ENCODE measurements at places on chromosomes 6 and 20.

DNA sequence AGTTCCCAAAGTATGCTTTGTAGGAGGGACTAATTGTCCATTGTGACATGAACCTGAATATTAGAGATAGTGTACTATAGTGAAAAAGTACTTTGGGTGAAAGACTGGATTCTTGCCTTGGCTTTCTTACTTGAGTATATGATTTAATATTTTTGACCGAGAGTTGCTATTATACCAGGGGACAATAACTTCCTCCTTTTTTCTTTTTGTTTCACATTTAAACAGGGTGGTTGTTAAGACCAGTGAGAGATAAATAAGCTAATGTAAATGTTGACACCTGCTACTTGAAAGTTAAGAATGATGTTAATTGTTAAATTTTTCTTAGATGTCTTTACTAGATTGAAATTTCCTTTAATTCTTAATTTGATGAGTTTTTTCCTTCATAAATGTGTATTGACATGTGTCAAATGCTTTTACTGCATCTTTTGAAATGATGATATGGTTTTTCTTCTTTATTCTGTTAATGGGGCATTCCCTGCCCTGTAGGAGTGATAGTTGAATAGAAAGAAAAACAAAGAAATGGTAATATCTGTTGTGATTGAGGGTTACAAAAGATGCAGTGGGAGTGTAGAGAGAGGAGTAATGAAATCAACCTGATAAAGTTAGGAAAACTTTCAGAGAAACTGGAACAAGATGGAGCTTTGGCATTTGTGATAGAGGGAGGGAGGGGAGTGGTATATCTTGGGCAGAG lies 48.4 kb downstream of the ZFAND3 start:
- no peak for DNase-seq

- DNase-seq = no peak
These were observed 171.1 kb downstream of the MCHR2 start for GRCh38 chr6:99822741-99823512.

- no peak for DNase-seq
These were observed 87.8 kb downstream of the GMDS start for GRCh38 chr6:2157441-2158127.

GRCh38 chr6:21807299-21808044 lies 213.9 kb downstream of the SOX4 start:
- no peak for DNase-seq

GRCh38 chr20:64078934-64079272 lies 415 bp downstream of the RGS19 start:
- DNase-seq = no peak

GRCh38 chr6:135514706-135515105 lies 17.2 kb upstream of the AHI1 start:
- DNase-seq = no peak

DNA sequence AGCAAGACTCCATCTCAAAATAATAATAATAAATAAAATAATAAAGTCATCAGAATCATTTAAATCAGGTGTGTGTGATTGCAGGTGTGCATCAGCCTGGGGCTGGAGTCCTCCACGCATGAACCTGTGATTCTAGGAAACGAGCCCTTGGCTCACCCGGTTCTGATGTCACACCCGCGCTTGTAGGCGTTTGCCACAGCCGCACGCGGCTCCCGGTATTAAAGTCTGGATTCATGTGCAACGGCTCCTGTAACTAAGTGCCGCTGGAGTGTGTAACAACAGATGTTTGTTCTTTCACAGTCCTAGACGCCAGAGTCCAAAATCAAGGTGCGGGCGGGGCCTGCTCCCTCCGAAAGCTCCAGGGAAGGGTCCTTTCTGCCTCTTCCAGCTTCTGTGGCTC lies 45.2 kb downstream of the KCNQ2 start:
- no peak for DNase-seq

DNA sequence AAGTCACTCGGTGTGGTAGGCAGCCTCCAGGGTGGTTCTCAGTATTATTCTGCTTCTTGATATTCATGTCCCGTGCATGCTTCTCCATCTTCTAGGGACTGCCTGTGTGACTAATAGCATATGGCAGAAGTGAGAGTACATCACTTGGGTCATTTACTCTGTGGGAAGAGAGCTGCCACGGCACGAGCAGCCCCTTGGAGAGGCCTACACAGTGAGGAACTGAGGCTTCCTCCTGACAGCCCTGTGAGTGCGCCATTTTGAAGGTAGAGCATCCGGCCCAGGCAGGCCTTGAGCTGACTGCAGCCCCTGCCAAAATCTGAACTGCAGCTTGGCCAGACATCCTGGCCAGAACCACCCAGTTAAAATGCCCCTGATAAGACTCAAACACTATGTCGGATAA lies 17.3 kb upstream of the MCUR1 start:
- no peak for DNase-seq

GRCh38 chr20:31757254-31757653 lies 18.2 kb downstream of the TPX2 start:
- no peak for DNase-seq

DNA sequence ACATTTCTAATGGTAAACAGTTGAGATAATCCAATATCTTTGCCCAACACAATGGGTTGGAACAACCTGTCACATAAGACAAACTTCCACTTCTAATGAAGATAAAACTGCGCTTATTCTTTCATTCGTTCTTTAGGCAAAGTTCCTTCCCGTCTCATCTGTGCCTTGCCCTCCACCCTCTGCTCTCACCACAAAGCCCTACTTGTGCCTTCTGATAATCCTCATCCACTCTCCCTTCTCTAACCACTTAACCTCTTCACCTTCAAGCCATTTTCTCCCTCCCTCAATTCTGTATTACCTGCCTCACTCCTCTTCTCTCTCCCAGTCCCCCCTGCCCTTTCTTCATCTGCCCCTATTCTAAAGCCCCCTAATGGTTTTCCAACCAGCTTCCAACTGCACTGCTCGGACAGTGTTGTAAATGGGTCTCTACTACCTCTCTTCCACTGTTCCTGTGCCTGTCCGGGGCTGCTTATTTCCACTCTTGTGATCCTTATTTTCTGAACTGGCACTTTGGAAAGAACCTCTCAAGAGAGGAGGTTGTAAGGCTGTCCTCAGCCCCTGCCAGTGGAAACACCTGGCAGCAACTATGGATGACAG lies 62.9 kb upstream of the MYB start:
- DNase-seq = no peak

- DNase-seq = no peak
These were observed 22.5 kb downstream of the SPATA2 start for GRCh38 chr20:49892817-49893216.

DNA sequence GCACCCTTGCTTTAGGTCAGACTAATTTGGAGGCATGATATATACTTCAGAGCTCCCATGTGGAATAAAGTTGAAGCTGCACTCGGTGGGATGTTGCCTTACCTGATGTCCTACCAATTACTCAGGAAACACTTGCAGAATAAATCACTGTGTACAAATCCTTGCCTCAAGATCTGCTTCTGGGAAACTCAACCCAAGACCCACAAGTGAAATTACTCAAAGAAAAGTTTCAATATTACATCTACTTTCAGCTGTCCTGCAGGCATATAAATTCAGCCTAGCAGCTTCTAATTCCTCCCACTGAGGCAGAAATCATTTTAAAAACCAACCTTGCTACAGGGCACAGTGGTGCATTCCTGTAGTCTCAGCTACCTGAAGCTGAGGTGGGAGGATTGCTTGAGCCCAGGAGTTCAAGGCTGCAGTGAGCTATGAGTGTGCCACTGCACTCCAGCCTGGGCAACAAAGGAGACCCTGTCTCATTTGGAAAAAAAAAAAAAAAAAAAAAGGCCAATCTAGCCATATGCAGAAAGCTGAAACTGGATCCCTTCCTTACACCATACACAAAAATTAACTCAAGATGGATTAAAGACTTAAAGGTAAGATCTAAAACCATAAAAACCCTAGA lies 20.7 kb upstream of the DCDC2 start:
- no peak for DNase-seq

GRCh38 chr6:38266921-38267354 lies 372.8 kb downstream of the BTBD9 start:
- DNase-seq = no peak

- peak; percentile 94 for DNase-seq
These were observed 1.1 kb upstream of the TPD52L2 start for GRCh38 chr20:63863798-63864544.

DNA sequence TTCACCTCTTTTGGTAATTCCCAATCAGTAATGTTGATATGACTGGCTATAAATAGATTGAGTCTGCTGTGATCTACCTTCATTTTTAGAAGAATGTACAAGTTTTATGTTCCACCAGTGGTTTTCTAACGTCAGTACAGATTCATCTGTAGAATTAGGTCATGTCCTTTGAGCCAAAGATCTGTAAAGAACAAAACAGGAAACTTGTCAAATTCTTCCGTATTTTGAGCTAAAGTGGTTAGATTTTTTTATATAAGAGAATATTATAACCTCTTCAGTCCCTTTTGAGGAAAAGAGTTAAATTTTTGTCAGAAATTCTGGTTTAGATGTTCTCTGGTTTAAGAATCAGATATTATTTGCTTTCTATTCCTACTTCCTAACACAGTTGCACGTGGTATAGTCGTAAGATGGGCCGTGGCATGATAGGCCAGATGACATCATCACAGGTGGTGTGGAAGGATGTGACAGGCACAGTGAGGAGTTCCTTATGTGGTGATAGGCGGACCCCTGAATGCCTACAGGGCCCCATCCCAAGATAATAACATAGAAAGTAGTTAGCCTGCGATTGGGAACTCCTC lies 62.3 kb downstream of the SNX9 start:
- DNase-seq = no peak

GRCh38 chr6:91155129-91155785 lies 568.4 kb upstream of the MAP3K7 start:
- DNase-seq = no peak

DNA sequence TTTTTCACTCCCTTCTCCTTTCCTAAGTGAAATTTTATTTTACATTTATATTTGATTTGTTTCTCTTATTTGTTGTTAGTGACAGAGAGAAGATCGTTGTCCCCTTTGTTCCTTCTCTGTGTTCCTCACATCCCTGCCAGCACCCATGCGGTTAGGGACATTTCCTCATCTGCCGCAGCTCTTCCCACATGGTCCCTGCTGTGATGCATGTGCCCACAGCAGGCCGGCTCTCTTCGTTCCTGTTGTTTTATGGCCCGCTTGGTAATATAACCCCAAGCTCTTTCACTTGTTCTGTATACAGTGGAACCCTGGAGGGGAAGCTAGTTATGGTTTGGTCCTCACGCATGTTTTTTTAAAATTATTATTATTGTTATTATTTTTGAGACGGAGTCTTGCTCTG lies 23.6 kb downstream of the DTD1 start:
- no peak for DNase-seq

DNA sequence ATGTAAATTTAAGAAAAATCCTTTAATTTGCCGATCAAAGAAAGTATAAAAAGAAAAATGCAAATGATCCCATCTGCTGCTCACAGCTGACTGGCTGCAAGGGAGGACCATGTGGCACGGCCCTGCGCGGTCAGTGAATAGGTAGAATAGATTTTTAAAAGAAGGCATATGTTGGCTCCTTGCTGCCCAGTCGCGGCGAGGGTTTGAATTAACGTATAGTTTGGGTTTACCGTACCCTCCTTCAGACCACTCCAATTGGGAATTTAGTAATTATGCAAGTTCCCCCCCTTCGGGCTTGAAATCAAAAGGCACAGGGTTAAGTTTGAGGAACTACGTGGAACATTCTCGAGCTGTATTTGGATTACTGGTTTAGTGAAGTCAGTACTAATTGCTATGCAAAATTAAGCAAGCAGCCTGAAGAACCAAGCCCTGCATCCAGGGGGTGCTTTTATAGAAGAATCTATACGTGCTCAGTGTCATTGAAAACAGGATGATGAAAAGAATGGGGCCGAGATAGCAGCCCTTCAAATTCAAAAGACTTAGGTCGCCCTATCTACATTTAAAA lies 1.1 kb upstream of the BEND3 start:
- peak; percentile 62 for DNase-seq

GRCh38 chr6:138945354-138945753 lies 42.7 kb downstream of the REPS1 start:
- DNase-seq = no peak

DNA sequence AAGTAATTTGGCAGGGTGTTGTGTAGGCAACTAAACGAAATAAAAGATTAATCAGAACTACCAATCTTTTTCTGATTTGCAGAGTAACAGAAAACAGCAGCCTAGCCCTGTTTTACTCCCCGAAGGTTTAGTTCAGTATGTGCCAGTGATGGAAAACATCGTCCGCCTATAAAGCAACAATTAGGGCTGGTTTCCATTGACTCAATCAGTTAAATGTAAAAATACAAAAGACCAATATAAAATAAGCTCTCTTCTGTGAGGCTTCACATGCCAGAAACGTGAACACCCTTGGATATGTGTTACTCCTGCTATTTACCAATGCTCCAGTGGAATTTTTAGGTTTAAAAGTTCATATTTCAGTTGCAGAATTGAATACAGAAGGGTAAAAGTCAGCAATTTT lies 210.5 kb upstream of the RSPO3 start:
- DNase-seq = no peak

GRCh38 chr6:102895683-102896082 lies 1502.2 kb downstream of the GRIK2 start:
- no peak for DNase-seq

GRCh38 chr6:124283486-124283885 lies 479.8 kb downstream of the NKAIN2 start:
- DNase-seq = no peak

GRCh38 chr20:47972916-47973309 lies 187.6 kb upstream of the SULF2 start:
- peak; percentile 28 for DNase-seq

DNA sequence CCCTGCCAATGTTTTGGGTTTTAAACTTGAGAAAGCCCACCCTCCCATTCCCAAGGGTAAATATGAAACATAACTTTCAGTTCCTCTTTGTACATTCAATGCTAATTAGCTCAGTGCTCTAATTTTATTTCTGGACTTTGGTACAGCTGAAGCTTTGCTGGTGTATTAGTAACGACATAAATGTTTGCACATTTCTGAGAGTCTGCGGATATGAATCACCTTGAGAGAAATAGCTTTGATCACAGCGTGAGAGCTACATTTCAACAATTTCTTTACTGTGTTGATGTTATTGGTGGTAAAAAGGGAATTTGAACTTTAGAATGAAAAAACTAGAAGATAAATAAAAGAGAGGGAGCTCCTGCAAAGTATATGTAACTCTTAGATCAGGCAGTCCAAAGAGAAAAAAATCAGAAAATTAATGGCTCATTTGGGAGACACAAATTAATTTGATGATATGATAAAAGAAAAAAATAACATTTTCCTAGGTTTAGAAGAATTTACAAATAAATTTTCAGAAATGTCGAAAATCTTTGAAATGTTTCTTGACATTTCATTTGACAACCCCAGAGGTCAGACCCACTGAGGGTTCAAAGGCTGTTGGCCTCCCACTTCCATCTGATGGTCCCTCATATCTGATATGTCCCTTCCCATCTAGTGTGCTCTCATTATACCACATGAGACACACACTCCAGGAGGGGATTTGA lies 38.5 kb upstream of the CAP2 start:
- no peak for DNase-seq
